ENCODE measurements at places on chromosomes 4 and X. TPM values are rescaled to one million over a fixed set of nuclear protein-coding genes. Genes with fewer than 3 reads are reported as not detected.

DNA sequence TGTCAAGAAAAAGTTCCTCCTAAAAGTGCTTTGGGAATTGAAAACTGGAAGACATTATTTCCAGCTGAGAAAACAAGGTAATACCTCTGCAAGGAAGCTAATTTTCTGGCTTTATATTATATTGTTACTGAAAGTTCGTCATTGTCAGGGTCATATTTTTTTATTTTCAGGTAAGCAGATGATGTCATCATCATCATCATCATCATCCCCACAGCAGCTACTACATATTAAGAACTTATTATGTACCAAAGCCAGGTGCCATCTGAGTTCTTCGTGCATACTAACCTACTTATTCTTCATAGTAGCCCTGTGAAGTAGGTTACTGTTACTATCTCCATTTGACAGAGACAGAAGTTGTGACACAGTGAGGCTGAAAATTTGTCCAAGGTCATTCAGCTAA is 52.9 kb upstream of the MND1 start:
- no peaks in the 10 kb centered on the region for H3K36me3 ChIP-seq
- no peak overlapping the region for H3K27ac ChIP-seq
- H3K27me3 ChIP-seq: no peaks in the 10 kb centered on the region
- DNase-seq: no peak
- H3K4me3 ChIP-seq: no peak overlapping the region

- no peaks in the 10 kb centered on the region for H3K27me3 ChIP-seq
- H3K4me1 ChIP-seq: no peaks in the 10 kb centered on the region
- DNase-seq: no peak
- no peaks in the 10 kb centered on the region for H3K36me3 ChIP-seq
- no peak overlapping the region for H3K4me3 ChIP-seq
Observed at GRCh38 chrX:7179446-7179845, 31.5 kb upstream of the PUDP start.

DNA sequence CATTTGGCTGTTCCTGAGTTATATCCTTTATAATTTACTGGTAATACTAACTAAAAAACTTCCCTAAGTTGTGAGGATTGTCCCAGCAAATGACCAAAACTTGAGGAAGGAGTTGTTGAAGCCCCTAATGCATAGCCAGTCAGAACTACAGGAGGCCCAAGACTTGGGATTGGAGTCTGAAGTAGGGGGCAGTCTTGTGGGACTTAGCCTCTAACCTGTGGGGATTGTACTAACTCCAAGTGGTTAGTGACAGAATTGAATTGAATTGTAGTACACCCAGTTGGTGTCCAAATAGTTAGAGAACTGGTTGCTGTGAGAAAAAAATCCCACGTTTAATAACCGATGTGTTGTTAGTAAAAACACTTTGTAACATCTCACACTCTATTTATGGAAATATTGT is 1506.3 kb downstream of the ADGRL3 start:
- DNase-seq: no peak
- no peak overlapping the region for H3K4me3 ChIP-seq
- no peak overlapping the region for H3K27ac ChIP-seq
- no peaks in the 10 kb centered on the region for H3K27me3 ChIP-seq
- H3K36me3 ChIP-seq: no peaks in the 10 kb centered on the region
- H3K4me1 ChIP-seq: no peaks in the 10 kb centered on the region

DNA sequence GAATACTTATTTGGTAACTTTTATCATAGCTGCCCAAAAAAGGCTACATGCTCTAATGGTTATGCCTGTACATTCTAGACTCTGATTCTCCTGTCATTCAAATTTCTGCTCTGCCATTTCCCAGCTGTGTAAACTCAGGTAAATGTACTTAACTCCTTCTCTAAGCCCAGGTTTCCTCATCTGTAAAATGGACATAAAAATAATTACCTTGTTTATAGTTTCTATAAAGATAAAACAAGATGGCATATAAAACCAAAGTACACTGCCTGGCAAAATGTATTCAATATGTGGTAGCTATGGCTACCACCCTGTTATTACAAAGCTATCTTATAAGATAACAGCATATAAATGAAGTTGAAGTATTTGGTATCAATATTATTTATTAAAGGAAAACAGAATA is 158.8 kb downstream of the PPARGC1A start:
- no peaks in the 10 kb centered on the region for H3K27me3 ChIP-seq
- H3K36me3 ChIP-seq: no peaks in the 10 kb centered on the region
- DNase-seq: no peak
- no peaks in the 10 kb centered on the region for H3K4me1 ChIP-seq
- no peak overlapping the region for H3K27ac ChIP-seq

Gene KCTD8
- total RNA-seq: 13.6 TPM

Gene EVC
- 39.6 TPM for total RNA-seq

DNA sequence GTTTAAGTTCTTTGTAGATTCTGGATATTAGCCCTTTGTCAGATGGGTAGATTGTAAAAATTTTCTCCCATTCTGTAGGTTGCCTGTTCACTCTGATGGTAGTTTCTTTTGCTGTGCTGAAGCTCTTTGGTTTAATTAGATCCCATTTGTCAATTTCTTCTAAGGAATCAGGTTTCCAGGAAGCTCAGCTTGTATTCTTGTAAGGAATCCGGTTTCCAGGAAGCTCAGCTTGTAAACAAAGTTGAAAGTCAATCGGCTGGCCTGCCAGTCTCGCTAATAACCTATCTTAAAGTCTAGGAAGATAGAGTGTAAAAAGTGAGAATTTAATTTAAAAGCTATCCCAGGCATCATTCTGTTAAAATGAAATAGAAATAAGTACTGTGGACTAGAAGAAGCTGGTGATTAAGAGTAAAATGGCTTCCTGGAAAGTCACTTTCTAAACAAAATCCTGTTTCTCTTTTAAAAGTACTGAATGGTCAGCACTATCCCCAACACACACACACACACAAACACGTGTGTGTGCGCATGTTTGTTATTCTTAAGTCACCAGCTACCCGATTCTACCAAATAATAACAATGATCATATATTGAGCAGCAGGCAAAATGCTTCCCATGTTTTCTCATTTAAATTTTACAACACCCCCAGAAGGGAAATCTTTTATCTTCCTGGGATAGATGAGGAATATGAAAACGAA is 171.7 kb downstream of the PAPSS1 start:
- H3K27ac ChIP-seq: no peak overlapping the region
- no peak for DNase-seq

GRCh38 chr4:177532358-177532757 is 90.1 kb upstream of the AGA start:
- H3K27me3 ChIP-seq: no peaks in the 10 kb centered on the region
- no peak overlapping the region for H3K27ac ChIP-seq
- no peaks in the 10 kb centered on the region for H3K4me1 ChIP-seq
- no peak for DNase-seq
- no peak overlapping the region for H3K4me3 ChIP-seq

GRCh38 chr4:38180456-38180855 is 220.3 kb downstream of the PTTG2 start:
- no peak overlapping the region for H3K27ac ChIP-seq
- peaks cover 4% of the 10 kb centered on the region for H3K4me1 ChIP-seq
- DNase-seq: no peak
- H3K27me3 ChIP-seq: no peaks in the 10 kb centered on the region
- no peak overlapping the region for H3K4me3 ChIP-seq

GRCh38 chr4:3107691-3108121 is 33.2 kb downstream of the HTT start:
- H3K27me3 ChIP-seq: no peaks in the 10 kb centered on the region
- H3K27ac ChIP-seq: no peak overlapping the region
- no peak overlapping the region for H3K4me3 ChIP-seq
- no peaks in the 10 kb centered on the region for H3K36me3 ChIP-seq
- H3K4me1 ChIP-seq: peaks cover 2% of the 10 kb centered on the region

Gene UBE2D3
- total RNA-seq: 357 TPM

GRCh38 chr4:8279321-8280157 is 10.0 kb downstream of the HTRA3 start:
- H3K36me3 ChIP-seq: no peaks in the 10 kb centered on the region
- no peaks in the 10 kb centered on the region for H3K27me3 ChIP-seq
- H3K4me1 ChIP-seq: peaks cover 21% of the 10 kb centered on the region
- DNase-seq: no peak
- no peak overlapping the region for H3K27ac ChIP-seq

DNA sequence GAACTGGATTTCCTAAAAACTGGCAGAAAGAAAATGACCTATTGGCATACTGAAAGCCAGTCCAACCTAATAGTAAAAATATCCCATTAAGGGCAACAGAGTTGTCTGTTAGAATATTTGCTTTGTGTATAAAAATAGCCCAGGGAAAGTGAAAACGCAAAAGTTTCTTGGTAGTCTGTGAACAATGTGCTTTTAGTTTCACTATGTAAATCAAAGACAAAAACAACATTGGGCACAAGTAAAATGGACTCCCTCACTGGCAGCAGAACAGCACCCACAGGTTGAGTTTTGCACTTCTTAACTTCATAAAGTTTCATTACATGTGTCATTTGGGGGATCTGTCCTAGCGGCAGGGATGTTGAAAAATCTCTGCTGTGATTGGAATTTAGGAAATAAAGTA is 4.3 kb upstream of the FGG start:
- H3K4me3 ChIP-seq: no peak overlapping the region
- no peak for DNase-seq
- H3K27me3 ChIP-seq: no peaks in the 10 kb centered on the region
- H3K27ac ChIP-seq: no peak overlapping the region
- H3K36me3 ChIP-seq: no peaks in the 10 kb centered on the region

Gene PAGE5
- 20.3 TPM for total RNA-seq

Gene KIT
- total RNA-seq: 10.6 TPM

DNA sequence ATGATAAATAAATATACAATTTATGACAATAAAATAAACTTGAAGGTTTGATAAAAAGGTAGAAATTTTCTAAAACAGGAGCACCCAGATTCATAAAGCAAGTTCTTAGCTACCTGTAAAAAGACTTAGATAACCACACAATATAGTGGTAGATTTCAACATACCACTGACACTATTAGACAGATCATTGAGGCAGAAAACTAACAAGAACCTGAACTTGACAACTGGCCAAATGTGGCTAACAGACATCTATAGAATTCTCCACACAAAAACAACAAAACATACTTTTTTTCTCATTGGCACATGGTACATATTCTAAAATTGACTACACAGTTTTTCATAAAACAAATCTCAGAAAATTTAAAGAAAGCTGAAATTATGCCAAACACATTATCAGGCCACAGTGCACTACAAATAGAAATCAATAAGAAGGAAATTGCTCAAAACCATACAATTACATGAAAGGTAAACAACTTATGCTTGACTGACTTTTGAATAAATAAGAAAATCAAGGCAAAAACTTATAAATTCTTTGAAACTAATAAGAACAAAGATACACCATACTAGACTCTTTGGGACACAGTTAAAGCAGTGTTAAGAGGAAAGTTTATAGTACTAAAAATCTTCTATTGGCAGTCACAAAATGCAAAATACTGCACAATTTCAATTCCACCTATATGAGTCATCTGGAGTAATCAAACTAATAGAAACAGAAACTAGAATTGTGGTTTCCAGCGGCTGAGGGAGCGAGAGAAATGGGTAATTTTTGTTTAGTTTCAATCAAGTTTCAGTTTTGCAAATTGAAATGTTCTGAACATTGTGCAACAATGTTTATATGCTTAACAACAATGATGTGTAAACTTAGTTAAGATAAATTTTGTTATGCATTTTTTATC is 925.6 kb downstream of the SH3BGRL start:
- no peaks in the 10 kb centered on the region for H3K36me3 ChIP-seq
- DNase-seq: no peak
- H3K27ac ChIP-seq: no peak overlapping the region
- no peaks in the 10 kb centered on the region for H3K27me3 ChIP-seq
- no peak overlapping the region for H3K4me3 ChIP-seq

DNA sequence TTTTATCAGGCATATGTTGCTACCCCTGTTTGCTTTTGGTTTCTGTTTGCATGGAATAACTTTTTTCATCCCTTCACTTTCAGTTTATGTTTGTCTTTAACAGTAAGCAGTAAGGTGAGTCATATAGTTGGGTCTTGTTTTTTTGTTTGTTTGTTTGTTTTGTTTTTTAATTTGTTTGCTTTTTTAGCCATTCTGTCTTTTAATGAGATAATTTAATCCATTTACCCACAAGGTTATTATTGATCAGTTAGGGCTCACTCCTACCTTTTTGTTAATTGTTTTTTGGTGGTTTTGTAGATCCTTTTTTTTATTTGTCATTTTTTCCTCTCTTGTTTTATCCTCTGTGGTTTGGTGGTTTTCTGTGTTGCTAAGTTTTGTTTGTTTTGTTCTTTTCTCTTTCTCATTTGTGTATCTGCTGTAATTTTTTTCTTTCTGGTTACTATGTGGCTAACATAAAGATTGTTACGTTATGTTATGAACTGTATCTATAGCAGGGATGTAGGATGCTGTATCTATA is 379.5 kb upstream of the MAD2L1 start:
- no peak overlapping the region for H3K4me3 ChIP-seq
- no peak for DNase-seq
- H3K27me3 ChIP-seq: no peaks in the 10 kb centered on the region
- H3K27ac ChIP-seq: no peak overlapping the region
- H3K36me3 ChIP-seq: no peaks in the 10 kb centered on the region

- no peaks in the 10 kb centered on the region for H3K27me3 ChIP-seq
- no peak for DNase-seq
Observed at GRCh38 chrX:94676285-94676684, 1002.3 kb downstream of the FAM133A start.

Gene ADGRG2
- 5.8 TPM for total RNA-seq

Gene PCDH7
- 2.4 TPM for total RNA-seq

Gene WWC2
- 76.7 TPM for total RNA-seq

- H3K27me3 ChIP-seq: no peaks in the 10 kb centered on the region
- no peak overlapping the region for H3K4me3 ChIP-seq
- H3K27ac ChIP-seq: no peak overlapping the region
- DNase-seq: no peak
- no peaks in the 10 kb centered on the region for H3K36me3 ChIP-seq
Observed at GRCh38 chr4:27357283-27357682, 496.6 kb downstream of the STIM2 start.

DNA sequence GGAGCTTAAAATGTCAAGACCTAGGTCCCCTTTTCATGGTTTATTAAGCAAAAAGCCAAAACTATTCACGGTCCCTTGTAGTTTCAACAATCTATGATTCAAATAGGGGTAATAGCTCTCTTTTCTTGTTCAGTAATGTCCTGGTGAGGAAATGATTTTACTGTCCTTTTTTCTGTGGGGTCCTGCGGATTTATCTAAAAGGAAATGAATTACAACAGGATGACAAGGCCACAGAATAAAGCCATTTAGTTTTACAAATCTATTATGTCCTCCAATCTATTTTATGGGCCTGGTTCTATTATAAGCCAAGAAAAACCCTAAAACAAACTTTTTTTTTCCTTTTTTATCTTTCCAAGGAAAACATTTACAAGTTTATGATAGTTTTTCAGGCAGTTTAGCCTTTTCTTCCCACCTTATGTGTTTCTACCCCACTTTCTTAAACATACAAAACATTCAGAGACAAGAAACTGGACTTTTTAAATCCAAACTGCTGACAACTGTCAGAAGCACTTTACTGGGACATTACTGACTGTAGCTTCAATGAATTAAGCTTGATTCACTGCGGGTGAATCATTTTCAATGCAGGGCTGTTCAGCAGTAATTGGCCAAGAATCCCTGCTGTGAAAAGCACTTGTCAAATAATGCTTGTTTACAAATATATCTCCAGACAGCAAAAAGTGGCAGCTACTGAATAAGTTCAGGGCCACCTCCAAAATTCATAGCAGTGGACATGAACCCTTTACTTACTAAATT is 4.3 kb downstream of the EPHA5 start:
- no peaks in the 10 kb centered on the region for H3K36me3 ChIP-seq
- H3K27ac ChIP-seq: no peak overlapping the region
- H3K4me1 ChIP-seq: peaks cover 18% of the 10 kb centered on the region
- DNase-seq: no peak
- H3K27me3 ChIP-seq: no peaks in the 10 kb centered on the region

- DNase-seq: no peak
- no peaks in the 10 kb centered on the region for H3K27me3 ChIP-seq
Observed at GRCh38 chr4:158581161-158581560, 59.5 kb downstream of the RXFP1 start.
